ENCODE measurements at places on chromosomes 12 and 14.

DNA sequence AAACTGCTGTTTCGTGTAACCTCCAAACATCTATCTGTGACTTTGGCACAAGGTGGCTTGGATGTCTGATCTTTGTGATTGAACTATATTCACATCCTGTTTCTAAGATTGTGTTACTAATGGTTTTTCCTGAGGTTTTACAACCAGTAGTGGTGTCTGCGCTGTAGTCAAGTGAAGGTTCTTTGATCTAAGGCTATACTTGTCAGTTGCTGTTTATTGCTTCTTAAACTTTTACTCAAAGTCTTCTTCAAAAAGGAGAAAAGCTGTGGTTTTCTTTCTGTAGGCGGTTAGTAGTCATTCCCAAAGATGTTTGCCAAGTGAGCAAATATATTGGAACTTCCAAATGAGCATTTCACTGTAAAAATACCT, 12.3 kb upstream of the CALM1 start:
- no peak for DNase-seq

DNA sequence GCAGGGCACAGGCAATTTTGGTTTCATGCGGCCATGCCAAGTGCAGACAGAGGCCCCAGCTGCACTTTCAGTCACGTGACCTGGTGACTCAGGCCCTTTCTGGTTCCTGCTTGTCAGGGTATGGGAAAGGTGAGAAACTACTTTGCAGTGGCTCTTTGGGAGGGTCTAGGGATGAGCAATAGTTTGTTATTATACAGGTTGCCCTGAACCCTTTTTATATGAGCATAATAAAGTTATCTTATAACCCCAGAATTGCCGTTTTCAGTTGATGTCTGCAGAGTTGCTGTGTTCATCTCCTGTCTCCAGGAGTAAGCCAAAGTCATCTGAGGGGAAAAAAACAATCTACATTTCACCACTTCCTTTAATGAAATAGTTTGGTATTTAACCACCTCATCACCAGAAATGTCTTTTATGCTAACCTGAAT, 30.9 kb upstream of the EMP1 start:
- no peak for DNase-seq

DNA sequence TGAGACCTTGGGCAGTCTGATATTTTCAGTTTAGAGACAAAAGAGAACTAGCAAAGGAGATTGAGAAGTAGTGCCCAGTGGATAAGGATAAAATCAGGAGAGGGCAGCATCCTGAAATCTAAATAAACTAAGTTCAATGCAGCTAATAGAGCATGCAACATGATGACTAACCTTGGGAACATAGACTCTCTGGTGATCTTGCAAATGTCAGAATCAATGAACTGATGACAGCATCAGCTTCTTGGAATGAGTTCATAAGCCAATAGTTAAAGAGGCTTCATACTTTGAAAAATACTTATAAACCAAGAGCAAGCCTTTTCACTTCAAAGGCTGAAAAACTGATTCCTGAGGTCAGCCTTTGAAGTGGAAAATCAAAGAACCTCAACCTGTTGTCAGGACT, 8.2 kb downstream of the TAS2R19 start:
- DNase-seq: no peak

DNA sequence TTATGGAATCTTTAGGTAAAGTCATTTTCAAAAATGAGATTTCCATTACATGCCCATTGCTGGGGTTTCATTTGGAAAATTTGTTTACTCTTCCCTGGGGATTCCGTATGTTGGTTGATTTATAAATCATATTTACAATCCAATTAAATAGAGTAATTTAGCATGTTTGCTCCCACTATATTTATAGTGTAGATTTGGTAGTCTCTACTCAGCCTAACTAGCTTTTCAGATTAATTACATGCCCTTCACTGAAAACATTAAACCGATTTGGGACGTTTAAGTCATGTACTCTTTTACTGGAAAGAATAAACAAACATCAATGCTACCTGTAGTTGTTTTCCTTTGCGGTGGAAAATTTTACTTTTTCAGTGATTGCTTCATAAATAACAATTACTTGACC, 10.4 kb downstream of the PAX9 start:
- no peak for DNase-seq

GRCh38 chr14:30657606-30658163, 35.6 kb downstream of the SCFD1 start:
- DNase-seq: peak; percentile 38

DNA sequence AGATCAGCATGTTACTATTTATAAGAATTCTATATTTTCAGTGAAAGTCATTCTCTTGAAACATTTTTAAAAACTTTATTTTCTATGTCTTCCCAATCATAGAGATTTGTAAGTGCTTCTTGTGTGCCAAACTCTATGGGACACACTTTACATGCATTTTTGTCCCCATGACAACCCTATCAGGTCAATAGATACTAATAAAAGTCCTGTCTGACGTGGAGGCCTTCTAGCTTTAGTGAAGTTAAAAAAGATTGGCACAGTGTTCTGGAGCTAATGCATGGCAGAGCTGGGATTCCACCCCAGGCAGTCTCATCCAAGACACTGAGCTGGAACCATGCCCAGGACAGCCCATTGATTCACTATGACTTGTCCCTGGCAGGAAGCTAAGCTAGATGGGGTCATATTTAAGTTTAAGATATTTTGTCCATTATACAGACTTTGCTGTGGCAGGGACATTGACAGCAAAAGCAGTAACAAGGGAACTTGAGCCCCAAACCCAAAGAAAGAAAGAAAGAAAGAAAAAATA, 28.1 kb downstream of the TTC6 start:
- peak; percentile 26 for DNase-seq

DNA sequence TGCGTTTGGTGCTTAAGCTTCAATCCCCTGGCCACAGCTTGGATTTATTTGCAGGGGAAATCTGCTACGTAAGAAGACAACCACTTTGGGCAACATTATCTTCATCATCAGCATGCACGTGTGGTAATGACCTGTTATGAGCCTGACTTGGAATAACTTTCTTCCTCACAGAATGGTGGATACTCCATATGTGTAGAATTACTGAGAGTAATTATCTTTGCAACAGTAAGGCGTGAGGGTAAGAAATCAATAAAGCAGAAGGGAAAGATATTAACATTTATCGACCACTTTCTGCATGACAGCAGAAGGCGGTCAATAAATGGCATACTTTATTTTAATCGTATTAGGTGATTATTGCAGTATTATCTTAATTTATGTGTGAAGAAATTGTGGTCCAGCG, 152.7 kb downstream of the RGS6 start:
- no peak for DNase-seq

- DNase-seq: peak; percentile 45
These were observed 6.9 kb upstream of the NTS start for GRCh38 chr12:85866986-85867776.

DNA sequence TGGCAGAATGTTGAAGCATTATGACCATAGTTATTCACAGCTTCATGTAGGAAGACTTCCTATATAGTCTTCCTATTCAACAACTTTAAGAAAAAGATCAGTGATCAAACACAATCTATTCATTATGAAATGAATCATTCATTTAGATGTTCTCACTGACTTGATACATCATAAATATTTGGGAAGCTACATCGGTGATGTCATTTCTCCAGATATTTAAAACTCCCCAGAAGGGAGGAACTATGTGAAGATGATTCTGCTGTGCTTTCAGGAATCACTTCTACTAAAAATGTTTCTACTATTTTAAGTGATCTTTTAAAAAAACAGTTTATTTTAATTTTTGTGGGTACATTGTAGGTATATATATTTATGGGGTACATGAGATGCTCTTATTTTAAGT, 316.4 kb downstream of the BCAT1 start:
- no peak for DNase-seq

DNA sequence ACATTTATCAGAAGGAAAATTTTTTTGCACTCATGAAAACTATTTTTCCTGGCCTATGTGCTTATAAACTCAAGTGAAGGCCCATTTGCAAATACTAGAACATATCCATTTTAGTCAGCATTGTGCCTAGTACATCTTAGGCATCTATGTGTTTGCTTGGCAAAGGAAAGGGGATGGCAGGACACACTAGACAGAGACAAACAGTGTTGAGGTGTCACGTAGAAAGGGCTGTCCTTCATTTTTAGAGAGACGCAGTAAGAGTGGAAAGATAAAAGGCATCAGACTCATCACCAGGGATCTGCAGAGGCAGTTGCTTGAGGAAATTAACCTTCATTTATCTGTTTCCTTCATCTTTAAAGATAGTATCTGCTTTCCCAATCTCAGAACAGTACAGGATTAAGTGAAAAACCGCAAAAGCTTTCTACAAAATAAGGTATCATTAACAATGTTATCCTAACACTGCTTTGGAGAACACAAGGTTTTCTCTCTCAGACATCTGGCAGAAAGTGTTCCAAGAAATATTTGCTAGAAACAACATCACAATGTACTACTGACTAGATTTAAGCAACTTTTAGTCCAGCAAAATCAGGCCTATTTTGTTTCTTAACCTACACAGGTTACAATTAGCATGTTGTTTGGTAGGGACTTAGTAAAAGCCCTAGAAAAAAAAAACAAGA, 2.0 kb downstream of the YBX3 start:
- DNase-seq: no peak

GRCh38 chr14:53432378-53432802, 279.3 kb upstream of the DDHD1 start:
- peak; percentile 50 for DNase-seq

DNA sequence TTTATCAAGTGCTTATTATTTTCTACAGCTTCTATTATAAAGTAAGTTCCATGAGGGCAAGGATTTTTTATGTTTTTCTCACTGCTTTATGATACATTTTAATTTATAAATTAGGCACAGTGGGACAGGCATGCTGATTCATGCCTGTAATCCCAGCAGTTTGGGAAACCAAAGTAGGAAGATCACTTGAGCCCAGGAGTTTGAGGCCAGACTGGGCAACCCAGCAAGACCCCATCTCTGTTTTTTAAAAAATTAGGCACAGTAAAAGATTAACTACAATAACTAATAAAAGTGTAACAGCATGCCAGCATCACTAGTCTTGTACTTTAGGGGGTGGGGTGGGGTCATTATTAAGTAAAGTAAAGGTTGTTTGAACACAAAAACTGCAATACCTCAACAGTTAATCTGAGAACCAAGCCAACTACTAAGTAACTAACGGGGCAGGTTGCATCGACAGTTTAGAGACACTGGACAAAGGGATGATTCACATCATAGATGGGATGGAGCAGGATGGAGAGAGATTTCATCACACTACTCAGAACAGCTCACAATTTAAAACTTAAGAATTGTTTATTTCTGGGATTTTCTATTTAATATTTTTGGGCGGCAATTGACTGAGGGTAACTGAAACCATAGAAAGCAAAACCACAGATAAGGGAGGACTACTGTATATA, 119.5 kb downstream of the PLEKHA5 start:
- DNase-seq: no peak

- DNase-seq: no peak
These were observed 787 bp downstream of the KCNH3 start for GRCh38 chr12:49539406-49540228.

DNA sequence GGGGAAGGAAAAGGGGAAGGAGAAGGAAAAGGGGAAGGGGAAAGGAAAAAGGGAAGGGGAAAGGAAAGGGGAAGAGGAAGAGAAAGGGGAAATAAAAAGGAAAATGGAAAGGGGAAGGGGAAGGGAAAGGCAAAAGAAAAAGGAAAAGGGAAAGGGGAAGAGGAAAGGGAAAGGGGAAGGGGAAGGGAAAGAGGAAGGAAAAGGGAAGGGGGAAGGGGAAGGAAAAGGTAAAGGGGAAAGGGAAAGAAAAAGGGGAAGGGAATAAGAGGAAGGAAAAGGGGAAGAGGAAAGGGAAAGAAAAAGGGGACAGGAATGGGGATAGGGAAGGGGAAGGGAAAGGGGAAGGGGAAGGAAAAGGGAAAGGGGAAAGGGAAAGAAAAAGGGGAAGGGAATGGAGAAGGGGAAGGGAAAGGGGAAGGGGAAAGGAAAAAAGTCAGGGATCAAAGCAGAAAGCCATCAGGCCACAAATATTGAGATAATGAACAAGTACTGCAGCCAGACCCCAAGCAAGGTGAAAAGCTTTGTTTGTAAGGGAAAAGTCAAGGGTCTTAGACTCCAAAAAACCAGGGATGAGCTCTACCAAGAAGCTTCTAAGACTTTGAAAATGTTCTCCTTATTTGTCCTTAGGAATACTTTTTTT, 20.0 kb downstream of the DICER1 start:
- no peak for DNase-seq

- no peak for DNase-seq
These were observed 90.7 kb downstream of the APAF1 start for GRCh38 chr12:98735821-98736220.

- no peak for DNase-seq
These were observed 2.6 kb upstream of the ACACB start for GRCh38 chr12:109113661-109114321.

GRCh38 chr12:121800694-121801594, 2.9 kb upstream of the SETD1B start:
- DNase-seq: peak; percentile 85

- DNase-seq: no peak
These were observed 41.1 kb downstream of the AREL1 start for GRCh38 chr14:74671789-74672188.

DNA sequence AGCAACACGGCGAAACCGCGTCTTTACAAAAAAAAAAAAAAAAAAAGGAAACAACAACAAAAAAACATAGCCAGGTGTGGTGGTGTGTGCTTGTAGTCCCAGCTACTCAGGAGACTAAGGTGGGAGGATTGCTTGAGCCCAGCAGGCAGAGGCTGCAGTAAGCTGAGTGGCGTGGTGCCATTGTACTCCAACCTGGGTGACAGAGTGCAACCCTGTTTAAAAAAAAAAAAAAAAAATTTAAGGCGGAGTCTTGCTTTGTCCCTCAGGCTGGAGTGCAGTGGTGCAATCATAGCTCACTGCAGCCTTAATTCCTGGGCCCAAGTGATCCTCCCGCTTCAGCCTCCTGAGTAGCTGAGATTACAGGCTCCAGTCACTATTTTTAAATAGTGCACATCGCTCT, 18.2 kb upstream of the FIGNL2 start:
- DNase-seq: no peak
